WTC11 (cell line): ENCODE measurements at places on chromosomes 3 and 15.

DNA sequence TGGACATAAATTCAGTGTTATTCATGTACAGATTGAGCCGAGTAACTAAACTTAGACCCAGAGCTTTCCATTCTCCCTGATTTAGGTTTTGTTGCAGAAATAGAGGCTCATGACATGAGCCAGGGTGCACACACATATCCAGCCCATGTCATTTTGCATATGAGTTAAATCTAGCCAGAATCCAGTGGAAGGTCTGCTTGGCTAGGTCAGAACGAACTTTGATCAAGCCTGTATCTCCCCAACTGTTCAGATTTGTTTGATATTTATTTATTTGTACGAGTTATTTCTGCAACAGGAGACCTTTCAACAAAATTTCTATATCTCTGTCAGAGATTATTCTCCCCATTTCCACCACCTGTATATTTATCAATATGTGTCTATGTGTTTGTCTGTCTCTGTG is 247.5 kb upstream of the THBS1 start:
- no peak for DNase-seq

DNA sequence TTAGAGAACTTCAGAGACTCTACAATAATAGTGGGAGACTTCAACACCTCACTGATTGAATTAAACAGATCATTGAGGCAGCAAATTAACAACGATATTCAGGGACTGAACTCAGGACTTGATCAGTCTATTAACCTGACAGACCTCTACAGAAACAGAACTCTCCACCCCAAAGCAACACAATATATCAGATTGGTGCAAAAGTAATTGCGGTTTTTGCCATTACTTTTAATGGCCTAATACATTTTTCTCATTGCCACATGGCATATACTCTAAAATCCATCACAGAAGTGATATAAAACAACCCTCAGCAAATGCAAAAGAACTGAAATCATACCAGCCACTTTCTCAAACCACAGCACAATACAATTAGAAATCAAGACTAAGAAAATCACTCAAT is 298.1 kb upstream of the SGO1 start:
- no peak for DNase-seq

GRCh38 chr15:90065682-90066049 is 36.6 kb downstream of the IDH2 start:
- no peak for DNase-seq

- no peak for DNase-seq
Observed at GRCh38 chr3:128349963-128350599, 116.6 kb downstream of the DNAJB8 start.

- no peak for DNase-seq
Observed at GRCh38 chr3:81743096-81744025, 18.1 kb downstream of the GBE1 start.

DNA sequence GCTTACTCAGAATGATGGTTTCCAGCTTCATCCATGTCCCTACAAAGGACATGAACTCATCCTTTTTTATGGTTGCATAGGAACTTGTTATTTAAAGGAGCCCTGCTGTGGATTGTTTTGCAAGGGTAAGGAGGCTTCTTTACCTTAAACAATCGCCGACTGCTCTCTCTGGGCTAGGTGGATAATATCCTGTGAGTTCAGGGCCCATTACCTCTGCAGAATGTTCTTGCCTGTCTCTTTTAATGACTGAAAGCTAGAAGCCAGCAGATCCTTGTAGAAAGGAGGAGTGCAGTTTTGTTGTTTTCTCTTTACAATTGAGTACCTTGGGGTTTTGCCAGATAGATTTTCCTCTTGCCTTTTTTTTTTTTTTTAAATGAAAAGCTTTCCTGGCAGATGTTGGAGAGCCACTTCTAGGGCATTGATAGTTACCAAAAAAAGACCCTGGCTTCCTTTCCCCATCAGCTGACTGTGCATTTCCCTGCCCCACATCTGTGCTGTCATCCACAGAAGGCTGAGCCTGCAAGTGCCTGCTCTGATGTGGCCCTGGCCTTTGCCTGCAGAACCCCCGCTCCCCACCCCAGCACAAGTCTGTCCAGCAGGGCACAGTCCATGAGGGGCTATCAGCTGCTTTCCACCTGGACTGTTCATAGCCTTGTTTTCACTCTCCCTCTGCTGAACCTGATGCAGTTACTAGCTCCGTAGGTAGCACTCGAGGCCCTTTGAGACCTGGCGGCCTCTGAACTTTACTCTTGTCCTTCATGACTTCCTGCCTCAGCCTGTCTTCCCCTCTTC is 113.1 kb downstream of the CHCHD6 start:
- DNase-seq, result no peak

DNA sequence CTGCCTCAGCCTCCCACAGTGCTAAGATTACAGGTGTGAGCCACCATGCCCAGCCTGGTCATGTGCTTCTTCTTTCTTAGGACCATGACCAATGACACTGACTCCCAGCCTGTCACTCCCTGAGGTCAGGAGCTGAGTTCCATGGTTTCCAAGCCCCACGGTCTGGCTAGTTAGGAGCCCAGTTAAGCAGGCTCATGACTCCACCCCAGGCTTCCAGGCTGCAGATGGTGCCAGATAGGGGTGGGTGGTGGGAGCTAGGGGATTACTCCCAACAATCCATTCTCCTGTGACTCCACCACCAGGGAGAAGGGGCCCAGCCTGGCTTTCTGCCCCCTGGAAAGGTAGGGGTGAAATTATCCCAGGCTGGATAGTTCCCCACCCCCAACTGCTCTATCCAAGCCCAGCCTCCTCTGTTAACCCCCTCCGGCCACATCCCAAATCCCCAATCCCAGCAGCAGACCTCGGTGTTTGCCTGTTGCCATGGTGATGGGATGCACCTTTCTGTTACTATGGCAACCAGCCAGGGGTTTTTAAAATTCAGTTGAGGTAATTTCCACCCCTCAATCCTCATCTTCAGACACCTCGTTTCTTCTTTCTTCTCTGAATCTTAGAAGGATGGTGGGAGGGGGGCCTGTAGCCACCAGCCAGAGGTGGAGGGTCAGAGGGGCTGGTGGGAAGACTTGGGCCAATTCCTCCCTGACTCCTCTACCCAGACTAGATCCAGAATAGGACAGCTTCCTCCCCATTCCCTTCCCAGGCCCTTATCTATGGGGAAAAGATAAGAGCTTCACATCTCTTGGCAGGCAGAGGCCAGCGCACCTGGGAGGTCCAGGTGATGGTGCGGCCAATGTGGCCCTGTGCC is 22.5 kb upstream of the SEMA3F start:
- peak; percentile 49 for DNase-seq

GRCh38 chr3:134624537-134625287 is 26.1 kb downstream of the KY start:
- no peak for DNase-seq

DNA sequence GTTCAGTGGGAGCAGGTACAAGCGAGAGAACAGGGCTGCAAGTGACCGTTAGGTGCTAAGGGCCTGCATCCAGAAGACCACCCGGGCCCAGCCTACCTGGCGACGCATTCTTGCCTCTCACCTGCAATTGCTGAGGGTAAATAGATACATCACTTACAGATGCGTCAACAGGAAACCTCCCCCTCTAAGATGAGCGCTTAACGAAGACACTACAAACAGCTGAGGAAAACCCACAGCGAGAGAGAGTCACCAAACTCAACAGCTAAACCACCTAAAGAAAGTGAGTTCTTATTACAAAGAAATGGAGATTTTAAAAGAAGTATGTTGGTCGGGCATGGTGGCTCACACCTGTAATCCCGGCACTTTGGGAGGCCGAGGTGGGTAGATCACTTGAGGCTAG is 157.9 kb downstream of the CHSY1 start:
- no peak for DNase-seq

- no peak for DNase-seq
Observed at GRCh38 chr3:60854791-60855190, 396.5 kb downstream of the FHIT start.

GRCh38 chr15:29100486-29101000 is 169.1 kb downstream of the NSMCE3 start:
- no peak for DNase-seq

DNA sequence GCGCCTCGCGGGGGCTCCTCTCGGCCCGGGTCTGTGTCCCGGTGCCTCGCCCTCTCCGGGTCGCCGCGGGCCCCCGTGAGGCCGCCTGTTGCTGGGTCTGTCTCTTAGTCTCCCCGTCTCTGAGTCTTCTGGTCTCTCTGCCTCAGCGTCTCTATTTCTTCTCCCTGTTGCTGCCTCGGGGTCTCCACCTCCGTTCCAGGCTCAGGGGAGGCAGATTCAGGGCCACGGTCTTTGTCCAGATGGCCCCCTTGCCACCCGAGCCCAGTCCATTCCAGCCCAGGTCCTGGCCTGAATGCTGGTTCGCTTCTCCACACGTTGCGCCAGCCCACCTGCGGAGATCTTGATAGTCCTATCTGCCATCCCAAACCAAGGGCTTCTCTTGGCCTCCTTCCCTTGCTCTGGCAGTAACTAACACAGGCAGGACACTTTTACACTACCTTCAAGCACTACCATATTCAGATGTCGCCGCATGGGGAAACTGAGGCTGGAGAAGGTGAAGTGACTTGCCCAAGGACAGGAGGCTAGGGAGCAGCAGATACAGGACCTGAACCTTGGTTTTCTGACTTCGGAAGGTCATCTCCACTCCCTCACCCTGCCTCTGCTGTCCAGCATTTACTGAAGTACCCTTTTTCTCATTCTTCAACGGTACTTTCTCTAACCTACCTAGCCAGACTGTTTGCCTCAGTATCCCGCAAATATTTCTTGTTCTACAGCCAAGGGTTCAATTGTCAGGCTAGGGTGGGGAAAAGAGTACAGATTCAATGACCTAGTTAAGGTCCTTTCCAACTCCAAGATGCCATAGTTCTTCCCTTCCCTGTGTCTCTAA is 616 bp upstream of the IGDCC4 start:
- peak; percentile 50 for DNase-seq

- DNase-seq, result no peak
Observed at GRCh38 chr3:32309654-32310242, 71.3 kb downstream of the CMTM8 start.

GRCh38 chr15:84749111-84749991 is 959 bp downstream of the ZNF592 start:
- DNase-seq, result peak; percentile 20

DNA sequence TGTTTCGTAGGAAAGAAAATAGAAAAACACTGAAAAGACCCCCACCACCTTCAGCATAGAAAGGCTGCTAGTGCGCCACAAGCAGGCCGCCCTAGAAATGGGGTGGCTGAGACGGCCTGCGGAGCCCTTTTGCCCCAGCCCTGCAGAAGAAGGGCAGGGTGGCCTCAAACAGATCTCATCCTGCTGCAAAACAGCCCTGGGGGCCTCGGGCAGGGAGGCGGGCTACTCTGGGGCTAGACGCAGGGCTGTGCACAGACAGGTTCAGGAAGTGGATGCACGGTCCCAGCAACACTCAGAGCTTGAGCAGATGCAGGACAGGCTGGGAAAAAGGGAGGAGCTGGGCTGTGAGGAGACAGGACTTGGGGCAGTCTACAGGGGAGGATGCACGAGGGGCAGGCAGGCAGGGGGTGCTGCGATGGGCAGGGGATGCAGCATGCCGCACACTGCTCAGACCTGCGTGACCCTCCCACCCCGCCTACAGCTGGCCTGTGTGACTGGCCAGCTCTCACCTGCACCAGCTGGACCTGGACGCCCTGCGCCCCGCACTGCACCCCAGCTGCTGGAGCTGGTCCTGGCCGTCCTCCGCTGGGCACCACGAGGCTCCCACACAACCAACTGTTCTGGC is 34.3 kb downstream of the ZXDC start:
- DNase-seq, result no peak

GRCh38 chr3:45366290-45366689 is 22.1 kb upstream of the LARS2 start:
- DNase-seq, result no peak

DNA sequence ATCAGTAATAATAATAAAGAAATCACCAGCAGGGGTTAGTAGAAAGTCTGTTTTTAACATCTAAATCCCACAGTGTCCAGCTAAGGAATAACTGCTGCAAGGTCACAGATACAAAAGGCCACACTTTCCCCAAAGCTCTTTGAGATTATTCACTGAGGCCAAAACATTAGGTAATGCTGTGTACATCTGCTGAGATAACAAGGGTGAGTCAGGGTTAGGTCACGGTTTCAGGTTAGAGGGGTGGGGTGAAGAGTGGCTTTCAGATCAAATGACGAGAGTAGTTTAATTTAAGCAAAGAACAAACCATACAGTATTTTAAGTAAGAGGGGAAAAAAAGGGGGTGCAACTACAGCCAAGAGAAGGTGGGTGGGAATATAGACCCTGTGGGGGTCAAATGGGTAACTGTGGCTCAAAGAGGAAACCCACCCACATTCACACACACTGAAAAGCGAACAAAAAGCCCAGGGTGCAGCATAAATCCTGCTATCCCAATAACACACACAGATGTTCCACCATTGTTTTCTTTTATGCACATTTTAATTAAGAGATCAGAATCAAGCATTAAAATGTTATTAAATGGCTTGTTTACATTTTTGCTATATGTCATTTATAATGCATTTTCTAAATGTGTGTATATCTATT is 412.9 kb downstream of the TIGIT start:
- no peak for DNase-seq

GRCh38 chr3:11976976-11977375 is 27.2 kb upstream of the SYN2 start:
- no peak for DNase-seq

GRCh38 chr15:87944691-87945090 is 311.8 kb downstream of the NTRK3 start:
- DNase-seq, result no peak

DNA sequence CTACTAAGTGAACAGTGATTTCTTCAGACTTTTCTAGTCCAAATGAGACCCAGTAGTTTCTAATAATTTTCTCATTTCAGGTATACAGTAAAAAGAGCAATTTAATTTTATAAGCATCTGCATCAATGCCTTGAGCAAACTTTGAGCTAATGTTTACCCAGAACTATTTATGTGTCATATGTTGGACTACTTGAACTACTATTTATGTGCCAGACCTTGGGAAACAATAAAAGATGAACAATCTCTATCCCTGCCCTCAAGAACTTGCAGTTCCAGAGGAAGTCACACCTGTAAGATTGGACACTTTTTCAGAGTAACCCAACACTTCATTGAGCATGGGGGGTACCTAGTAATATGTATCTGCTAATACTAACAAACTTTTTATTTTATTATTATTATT is 2.3 kb upstream of the UBE3A start:
- DNase-seq, result no peak

- DNase-seq, result no peak
Observed at GRCh38 chr3:177449360-177450006, 252.2 kb upstream of the TBL1XR1 start.

DNA sequence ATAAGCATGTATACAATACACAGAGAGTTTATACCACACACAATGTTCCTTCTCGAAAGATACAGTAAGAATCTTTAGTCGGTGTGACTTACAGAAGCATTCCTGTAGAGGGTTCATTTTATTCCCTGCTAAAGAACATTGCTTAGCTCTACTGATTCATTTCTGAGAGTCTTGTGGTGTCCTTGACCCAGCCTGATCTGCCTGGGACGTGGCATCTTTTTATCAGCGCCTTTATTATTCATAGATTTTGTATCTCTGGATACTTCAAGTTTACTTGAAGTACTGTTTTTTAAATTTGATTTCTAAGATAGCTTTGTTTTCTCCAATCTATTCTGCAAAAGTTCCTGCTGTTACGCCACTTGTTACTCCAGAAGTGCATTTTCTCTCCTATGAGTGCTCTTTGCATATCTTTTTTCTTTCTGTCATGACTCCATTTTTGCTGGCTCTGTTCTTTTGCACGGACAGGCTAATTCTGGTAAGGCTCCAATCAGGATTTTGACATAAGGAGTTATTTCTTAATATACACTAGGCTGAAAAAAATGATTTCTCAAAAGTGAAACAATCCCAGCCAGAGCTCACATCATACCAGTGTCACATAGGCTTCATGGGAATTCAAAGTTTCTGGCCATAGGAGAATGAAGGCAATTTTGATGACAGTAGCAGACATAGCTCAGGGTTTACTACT is 114.5 kb upstream of the TNIK start:
- no peak for DNase-seq
